Activated T-helper 2 cell treated with anti-CD3 and anti-CD28 coated beads, Interferon-gamma antibody, Interleukin-2, Interleukin-4, amounts not matched to agents 10 μg/mL and 5 μg/mL and 100 μg/mL, durations not matched to agents 14 hours and 24 hours and 36 hours (primary cell): ENCODE measurements at places on chromosomes 1 and 21. TPM values are rescaled to one million over a fixed set of nuclear protein-coding genes. Genes with fewer than 3 reads are reported as not detected.

DNA sequence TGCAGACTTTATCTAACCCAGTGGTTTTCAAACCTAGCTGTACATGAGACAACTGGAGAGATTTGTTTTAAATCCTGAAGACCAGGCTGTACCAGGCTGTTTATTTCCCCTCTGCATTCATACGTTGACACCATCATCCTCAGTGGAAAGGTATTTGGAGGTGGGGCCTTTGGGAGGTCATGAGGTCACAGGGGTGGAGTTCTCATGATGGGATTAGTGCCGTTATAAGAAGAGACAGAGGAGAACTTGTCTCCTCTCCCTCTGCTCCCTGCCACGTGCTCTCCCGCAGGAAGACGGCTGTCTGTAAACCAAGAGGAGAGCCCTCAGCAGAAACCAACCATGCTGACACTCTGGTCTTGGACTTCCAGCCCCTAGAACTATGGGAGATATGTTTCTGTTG lies 165.4 kb downstream of the ADSS2 start:
- H3K36me3 ChIP-seq, result no peaks in the 10 kb centered on the region
- H3K4me3 ChIP-seq, result no peak overlapping the region
- H3K27me3 ChIP-seq, result peaks cover 4% of the 10 kb centered on the region

DNA sequence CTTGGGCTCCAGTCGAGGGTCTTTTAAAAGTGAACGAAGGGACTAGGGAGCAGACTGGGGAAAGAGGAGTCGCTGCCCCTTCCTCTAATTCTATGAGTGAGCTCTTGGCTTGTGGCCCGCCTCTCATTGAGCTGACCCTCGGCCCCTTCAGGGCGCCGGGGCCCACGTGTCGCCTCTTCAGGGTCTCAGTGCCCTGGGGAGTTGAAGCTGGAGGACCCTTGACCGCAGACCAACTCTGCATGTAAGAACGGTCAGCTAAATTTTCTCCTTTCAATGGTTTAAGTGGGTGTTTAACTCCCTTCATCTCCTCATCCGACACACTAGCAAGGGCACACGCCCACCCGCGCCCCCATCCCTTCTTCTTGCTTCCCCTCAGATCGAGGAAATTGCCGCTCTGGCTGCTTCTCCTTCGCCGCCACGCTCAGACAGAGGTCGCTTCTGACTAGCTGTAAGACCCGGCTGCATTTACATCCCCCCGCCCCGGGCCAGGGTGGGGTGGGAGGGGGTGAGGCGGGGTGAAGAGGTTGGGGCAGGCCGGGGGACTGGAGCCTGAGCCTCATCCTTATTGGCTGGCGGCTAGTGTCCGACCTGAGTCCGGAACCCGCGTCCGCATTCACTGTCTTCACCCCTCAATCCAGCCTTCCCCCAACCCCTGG lies 10.9 kb downstream of the NR5A2 start:
- H3K27me3 ChIP-seq, result peaks cover 39% of the 10 kb centered on the region
- H3K27ac ChIP-seq, result no peak overlapping the region
- H3K4me1 ChIP-seq, result peaks cover 8% of the 10 kb centered on the region
- H3K36me3 ChIP-seq, result no peaks in the 10 kb centered on the region
- DNase-seq, result no peak
- H3K4me3 ChIP-seq, result no peak overlapping the region

- no peak overlapping the region for H3K27ac ChIP-seq
- H3K36me3 ChIP-seq, result no peaks in the 10 kb centered on the region
- no peaks in the 10 kb centered on the region for H3K4me1 ChIP-seq
- no peak for DNase-seq
- H3K4me3 ChIP-seq, result no peak overlapping the region
- H3K27me3 ChIP-seq, result no peaks in the 10 kb centered on the region
Measured at GRCh38 chr1:240804475-240804874, 192.5 kb upstream of the GREM2 start.

GRCh38 chr1:166133857-166134256 lies 32.9 kb downstream of the FAM78B start:
- H3K27me3 ChIP-seq, result peaks cover 1% of the 10 kb centered on the region
- no peaks in the 10 kb centered on the region for H3K4me1 ChIP-seq
- DNase-seq, result no peak
- no peaks in the 10 kb centered on the region for H3K36me3 ChIP-seq
- H3K4me3 ChIP-seq, result no peak overlapping the region
- H3K27ac ChIP-seq, result no peak overlapping the region

The TAL1 gene
- total RNA-seq, result not detected in 2 replicates

The LIPI gene
- not detected in 2 replicates for total RNA-seq

The TRABD2B gene
- not detected in 2 replicates for total RNA-seq

GRCh38 chr21:45974073-45975019 lies 7.2 kb upstream of the COL6A1 start:
- H3K27me3 ChIP-seq, result peaks cover 23% of the 10 kb centered on the region
- no peaks in the 10 kb centered on the region for H3K36me3 ChIP-seq
- peaks cover 10% of the 10 kb centered on the region for H3K4me1 ChIP-seq
- H3K27ac ChIP-seq, result no peak overlapping the region
- DNase-seq, result no peak

The SYF2 gene
- 40.1 and 42.3 TPM in 2 replicates for total RNA-seq

The ADIPOR1 gene
- total RNA-seq, result 79.1 and 79.2 TPM in 2 replicates

DNA sequence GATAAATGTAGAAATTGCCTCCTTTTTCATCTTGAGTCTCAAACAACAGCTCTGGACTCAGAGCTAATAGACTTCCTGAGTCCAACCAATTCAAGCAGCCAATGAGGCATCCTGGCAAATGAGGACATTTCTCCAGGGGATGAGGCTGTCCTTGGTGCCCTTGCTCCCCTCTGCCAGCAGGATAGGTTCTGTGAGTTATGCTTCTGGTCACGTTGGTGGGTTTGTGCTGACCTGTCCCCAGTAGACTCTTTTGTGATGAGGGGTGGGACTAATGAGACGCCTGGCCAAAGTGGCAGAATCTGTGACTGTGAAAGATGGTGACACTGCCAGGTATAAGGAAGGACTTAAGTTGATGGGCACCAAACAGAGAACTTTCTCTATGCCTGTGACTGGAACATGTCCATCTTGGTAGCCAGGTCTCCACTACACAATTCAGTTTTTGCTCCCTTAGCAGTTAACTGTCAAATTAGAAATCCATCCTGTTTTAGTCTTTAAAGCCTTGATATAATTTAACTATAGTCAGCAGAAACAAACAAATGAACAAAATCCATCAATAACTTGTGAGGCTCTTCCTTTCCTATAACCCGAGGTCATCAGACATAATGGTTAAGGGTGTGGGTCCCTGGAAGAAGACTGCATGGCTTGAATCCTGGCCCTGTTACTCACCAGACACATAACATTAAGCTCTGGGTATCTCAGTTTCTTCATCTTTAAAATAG lies 35.7 kb upstream of the THEM4 start:
- H3K27ac ChIP-seq, result peak overlapping the region; percentile 93
- no peak for DNase-seq
- peak overlapping the region; percentile 34 for H3K4me3 ChIP-seq
- peaks cover 34% of the 10 kb centered on the region for H3K4me1 ChIP-seq

The PPP2R5A gene
- total RNA-seq, result 40.4 and 42.1 TPM in 2 replicates

DNA sequence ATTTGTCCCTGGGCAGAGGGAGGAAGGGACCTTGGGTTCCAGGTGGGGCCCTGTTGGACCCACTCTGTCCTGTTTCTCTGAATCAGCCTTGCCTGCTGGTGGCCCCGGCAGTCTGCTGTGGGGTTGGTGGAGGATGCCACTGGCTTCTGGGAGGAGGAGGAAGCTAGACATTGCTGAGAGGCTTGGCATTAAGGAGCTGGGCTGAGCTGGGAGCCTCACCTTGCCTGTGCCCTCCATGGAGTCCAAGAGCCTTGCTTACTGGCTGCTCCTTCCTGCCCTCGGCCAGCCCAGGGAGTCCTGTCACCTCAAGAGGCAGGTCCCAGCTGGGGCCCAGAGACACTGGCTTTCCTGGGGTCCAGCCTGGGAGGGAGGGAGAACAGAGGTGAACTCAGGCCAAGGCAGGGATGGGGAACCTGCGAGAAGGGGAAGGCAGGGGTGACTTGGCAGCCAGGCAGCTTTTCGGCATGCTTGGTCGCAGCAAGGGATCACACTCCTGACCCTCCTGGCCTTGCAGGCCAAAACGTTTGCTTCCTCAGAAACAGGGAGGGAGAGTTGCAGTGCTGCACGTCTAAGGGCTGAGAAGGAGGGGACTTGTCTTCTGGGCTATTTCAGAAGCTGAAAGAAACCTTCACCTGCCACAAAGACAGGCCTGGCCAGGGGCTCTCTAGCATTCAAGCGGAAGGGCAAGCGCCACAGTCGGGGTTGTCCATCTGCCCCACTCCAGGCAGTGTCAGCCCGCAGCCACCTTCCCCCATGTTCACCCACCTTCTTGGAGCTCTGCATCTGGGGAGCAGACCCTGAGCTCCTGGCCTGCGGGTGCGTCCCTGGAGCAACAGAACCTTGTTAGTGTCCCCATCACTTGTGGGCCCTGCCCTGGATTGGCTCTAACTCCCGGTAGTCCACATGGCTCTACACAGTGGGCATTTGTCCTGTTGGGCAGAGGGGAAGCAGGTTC lies 8.9 kb downstream of the TMEM201 start:
- H3K27ac ChIP-seq, result no peak overlapping the region
- no peak overlapping the region for H3K4me3 ChIP-seq
- peaks cover 8% of the 10 kb centered on the region for H3K4me1 ChIP-seq
- no peak for DNase-seq
- no peaks in the 10 kb centered on the region for H3K27me3 ChIP-seq

The PIGV gene
- total RNA-seq, result 19.4 and 20.1 TPM in 2 replicates

DNA sequence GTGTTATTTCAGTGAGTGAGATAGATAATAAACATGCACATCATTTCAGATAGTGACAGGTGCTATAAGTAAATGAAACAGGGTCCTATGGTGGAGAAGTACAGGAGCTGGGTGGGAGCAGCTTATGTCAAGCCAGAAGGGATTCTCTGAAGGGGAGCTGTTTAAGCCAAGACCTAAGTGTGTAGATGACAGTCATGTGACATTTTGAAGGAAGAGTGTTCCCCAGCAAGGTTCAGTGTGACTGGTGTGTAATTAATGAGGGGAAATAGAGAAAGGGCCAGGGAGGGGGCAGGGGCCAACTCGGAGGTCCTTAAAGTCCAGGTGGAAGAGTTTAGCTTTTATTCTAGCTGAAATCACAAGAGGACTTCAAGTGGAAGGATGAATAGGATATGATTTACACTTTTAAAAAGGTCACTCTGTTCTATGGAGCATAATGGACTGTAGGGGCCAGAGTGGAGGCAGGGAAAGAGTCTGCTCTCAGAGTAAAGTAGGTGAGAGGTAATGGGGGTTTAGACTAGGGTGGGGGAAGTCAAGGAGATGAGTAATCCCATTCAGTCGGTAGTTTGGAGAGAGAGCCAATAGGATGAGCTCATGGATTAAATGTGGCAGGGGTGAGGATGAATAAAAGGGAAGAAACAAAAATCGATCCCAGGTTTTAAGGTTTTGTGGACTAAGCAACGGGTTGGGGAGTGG lies 243.1 kb downstream of the CACNA1E start:
- H3K4me1 ChIP-seq, result no peaks in the 10 kb centered on the region
- no peak for DNase-seq
- H3K4me3 ChIP-seq, result no peak overlapping the region
- H3K27me3 ChIP-seq, result no peaks in the 10 kb centered on the region
- H3K27ac ChIP-seq, result no peak overlapping the region

- DNase-seq, result peak; percentile 47
- H3K36me3 ChIP-seq, result no peaks in the 10 kb centered on the region
- H3K4me3 ChIP-seq, result no peak overlapping the region
- H3K27ac ChIP-seq, result peak overlapping the region; percentile 31
Measured at GRCh38 chr1:31505911-31506497, 70.3 kb upstream of the TINAGL1 start.

GRCh38 chr1:51788938-51789337 lies 89.6 kb downstream of the NRDC start:
- H3K36me3 ChIP-seq, result peaks cover 93% of the 10 kb centered on the region
- peaks cover 15% of the 10 kb centered on the region for H3K4me1 ChIP-seq
- no peak for DNase-seq
- H3K27me3 ChIP-seq, result no peaks in the 10 kb centered on the region

DNA sequence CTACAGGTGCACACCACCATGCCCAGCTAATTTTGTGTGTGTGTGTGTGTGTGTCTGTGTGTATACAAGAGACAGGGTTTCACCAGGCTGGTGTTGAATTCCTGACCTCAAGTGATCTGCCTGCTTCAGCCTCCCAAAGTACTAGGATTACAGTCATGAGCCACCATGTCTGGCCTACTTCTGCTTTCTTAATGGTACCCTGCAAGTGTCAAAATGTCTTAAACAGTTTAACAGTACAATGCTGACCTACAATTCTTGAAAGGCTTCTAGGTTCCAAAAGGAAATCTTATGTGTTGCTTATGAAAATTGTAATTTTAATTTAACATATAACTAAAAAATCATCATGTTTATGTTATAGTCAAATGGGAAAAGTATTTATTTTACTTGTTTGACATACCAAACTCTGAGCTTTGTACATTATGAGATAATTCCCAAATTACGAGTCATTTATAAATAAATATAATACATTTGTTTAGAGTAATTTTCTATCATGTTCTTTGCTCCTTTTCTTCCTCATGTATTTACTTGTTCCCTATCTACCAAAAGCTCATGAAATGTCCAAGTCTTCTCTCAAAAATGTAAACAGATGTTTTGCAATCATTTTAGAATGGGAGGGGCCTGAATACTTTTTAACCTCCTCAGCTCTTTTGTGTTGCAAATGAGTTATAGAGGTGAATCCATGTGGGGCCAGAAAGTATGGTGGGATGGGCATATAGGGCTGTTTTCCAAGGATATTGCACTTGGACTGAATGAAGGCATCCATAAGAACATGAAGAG lies 8.4 kb upstream of the VCAM1 start:
- peaks cover 5% of the 10 kb centered on the region for H3K27me3 ChIP-seq
- no peak for DNase-seq
- H3K36me3 ChIP-seq, result no peaks in the 10 kb centered on the region
- H3K27ac ChIP-seq, result no peak overlapping the region

GRCh38 chr1:84442256-84442655 lies 36.8 kb upstream of the RPF1 start:
- peaks cover 12% of the 10 kb centered on the region for H3K27me3 ChIP-seq
- peaks cover 4% of the 10 kb centered on the region for H3K36me3 ChIP-seq
- no peak for DNase-seq
- H3K27ac ChIP-seq, result no peak overlapping the region
- H3K4me1 ChIP-seq, result peaks cover 7% of the 10 kb centered on the region
- H3K4me3 ChIP-seq, result no peak overlapping the region

DNA sequence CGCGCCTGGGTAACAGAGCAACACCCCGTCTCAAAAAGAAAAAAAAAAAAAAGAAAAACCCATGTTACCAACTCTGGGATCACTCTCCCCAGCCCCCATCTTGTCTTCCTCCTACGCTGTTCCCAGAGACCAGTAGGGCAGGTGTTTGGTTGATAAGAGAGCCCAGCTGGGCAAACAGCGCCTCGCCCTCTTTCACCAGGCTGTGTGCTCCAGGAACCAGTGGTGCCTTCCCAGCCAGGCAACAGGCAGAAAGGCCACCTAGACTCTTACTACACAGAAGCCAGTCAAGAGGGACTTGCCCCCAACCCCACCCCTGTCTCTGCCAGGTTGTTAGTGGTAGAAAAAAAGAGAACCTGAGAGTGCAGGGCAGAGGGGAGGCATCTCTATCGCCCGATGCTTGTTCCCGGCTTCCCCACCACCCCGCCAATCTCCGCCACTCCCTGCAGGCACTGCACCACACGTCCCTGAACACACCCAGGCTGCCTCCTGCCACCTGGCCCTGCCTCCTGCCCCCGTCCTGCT lies 14.0 kb upstream of the CTRC start:
- H3K27ac ChIP-seq, result no peak overlapping the region
- no peak overlapping the region for H3K4me3 ChIP-seq
- no peaks in the 10 kb centered on the region for H3K27me3 ChIP-seq
